Panc1 (cell line): ENCODE measurements at places on chromosomes 7 and 10. TPM values are rescaled to one million over a fixed set of nuclear protein-coding genes. Genes with fewer than 3 reads are reported as not detected.

DNA sequence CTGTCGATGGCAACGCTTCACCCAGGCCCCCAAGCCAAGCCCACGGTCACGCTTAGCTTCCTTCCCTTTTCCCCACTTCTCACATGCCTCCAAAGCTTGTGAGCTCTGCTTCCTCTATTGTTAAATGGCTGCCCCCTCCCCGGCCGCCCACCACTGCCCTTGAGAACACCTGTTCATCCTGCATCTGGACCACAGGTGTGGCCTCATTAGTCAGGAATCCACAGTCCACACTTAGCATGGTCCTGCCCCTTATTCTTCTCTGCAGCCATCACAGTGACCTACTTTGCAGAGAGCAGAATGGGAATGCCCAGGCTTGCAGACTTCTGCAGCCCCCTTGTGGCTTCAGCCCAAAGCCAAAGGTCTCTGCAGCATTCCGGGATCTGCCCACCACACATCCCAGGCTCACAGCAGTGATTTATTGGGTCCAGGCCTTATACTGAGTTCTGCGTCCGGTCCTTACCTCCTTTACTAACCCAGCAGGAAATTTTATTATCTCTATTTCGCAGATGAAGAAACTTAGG is 66.9 kb downstream of the PTPRE start:
- no peak for DNase-seq

GRCh38 chr10:70145666-70146488 is 623 bp downstream of the TYSND1 start:
- DNase-seq = no peak

DNA sequence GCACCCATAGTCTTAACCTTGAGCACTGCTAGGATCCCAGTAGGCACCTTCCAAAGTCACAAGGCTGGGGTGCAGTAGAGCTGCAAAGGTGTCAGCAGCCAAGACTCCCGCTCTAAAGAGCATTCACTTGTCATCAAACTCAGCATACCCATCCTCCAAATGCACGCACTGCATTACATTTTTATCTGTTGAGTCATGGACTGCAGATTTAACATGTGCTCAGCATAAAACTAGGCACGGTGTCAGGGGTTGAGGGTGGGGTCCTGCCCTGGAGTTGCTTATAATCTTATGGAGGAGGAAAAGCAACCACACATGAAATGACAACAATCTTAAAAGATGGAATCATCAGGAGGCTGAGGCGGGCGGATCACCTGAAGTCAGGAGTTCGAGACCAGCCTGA is 102.6 kb downstream of the PARP12 start:
- no peak for DNase-seq

DNA sequence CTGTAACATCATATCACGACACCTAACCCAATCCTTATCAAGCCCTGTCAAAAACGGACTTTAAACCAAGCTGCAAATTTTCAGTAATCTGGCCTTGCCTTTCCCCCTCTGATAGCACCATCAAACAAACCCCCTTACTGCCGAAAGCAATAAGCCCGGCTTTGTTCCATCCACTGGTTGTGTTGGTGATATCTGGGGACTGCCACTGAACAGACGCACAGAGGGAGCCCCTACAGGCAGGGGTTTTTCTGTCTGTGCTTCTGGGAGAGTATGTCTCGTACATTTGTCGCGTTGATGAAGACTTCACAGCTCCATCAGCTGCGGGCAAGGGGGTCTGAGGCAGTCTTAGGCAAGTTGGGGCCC is 550 bp upstream of the PLAU start:
- DNase-seq = no peak

GRCh38 chr7:97002555-97003261 is 2.6 kb upstream of the DLX6 start:
- DNase-seq = no peak

The C7orf33 gene
- not detected for total RNA-seq

The LIPN gene
- total RNA-seq = not detected

The CYP2C18 gene
- not detected for total RNA-seq
